A549 treated with GW870086 at 1 μM for 4 hours (cell line): ENCODE measurements at places on chromosomes 16 and 17. TPM values are rescaled to one million over a fixed set of nuclear protein-coding genes. Genes with fewer than 3 reads are reported as not detected.

Gene EXOC3L1
- 0.09 to 0.30 TPM (median 0.23 TPM) in 3 of 5 replicates, not detected in the others for total RNA-seq

Gene HOXB5
- 1.7 to 2.5 TPM (median 2.2 TPM) in 5 replicates for total RNA-seq

Gene KRTAP4-6
- not detected in 5 replicates for total RNA-seq

Gene MAPT
- 1.5 to 2.3 TPM (median 2.0 TPM) in 5 replicates for total RNA-seq

Gene CES5A
- total RNA-seq: not detected in 5 replicates

Gene TOX3
- 0.13 to 0.64 TPM (median 0.25 TPM) in 5 replicates for total RNA-seq

Gene KRTAP9-4
- total RNA-seq: not detected in 5 replicates

Gene ANKRD40CL
- total RNA-seq: not detected in 5 replicates
